CD4-positive, alpha-beta T cell treated with Interleukin-6 at 100 ng/mL for 8 hours (primary cell): ENCODE measurements at places on chromosomes 12 and 14.

- no peak for DNase-seq
Measured at GRCh38 chr12:54502485-54502884, 4.9 kb downstream of the NCKAP1L start.

DNA sequence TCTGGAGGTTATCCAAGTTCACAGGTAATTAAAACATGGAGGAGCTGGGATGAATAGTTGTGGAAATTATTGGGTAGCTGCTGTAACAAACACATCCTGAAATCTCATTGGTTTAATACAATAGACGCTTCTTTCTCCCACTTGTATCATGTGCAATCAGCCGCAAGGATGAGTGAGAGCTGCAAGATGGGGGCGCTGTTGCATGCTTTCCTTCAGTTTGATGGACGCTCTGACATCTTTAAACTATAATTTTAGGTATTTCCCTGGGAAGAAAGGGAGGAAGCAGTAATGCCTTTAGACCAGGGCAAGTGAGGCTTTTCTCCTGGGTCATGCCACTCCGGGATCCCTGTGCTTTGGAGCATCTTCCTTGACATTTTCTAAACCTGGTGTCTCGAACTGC, 178.7 kb downstream of the PAWR start:
- DNase-seq: no peak

DNA sequence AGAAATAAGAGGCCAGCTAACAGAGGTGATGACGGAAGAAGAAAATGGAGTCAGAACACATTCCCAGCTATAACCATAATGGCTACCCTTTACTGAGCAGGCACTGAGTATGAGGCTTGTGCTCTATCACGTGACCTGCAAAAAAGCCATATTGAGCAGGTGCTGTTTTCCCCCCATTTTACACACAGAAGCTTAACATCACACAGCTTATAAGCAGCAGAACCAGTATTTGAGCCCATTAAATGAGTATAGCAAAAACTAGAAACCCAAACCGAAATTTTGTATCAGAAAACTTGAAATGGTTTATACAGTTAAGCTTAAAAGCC, 28.4 kb downstream of the PAPLN start:
- no peak for DNase-seq

DNA sequence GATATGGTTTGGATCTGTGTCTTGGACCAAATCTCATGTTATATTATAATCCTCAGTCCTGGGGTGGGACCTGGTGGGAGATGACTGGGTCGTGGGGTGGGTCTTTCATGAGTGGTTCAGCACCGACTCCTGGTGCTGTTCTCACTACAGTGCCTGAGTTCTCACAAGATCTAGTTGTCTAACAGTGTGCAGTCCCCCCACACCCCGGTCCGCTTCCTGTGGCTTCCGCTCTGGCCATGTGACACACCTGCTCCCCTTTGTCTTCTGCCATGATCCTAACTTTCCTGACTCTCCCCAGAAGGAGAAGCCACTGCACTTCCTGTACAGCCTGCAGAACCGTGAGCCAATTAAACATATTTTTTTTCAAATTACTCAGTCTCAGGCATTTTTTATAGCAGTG, 1262.2 kb downstream of the TMEM121 start:
- DNase-seq: no peak

GRCh38 chr14:73752297-73752992, 38.3 kb upstream of the PNMA1 start:
- peak; percentile 59 for DNase-seq

- no peak for DNase-seq
Measured at GRCh38 chr12:121467638-121468498, 68.0 kb downstream of the RNF34 start.
